GM06990 (cell line): ENCODE measurements at places on chromosomes 7 and 10.
A peak's percentile ranks its signal among the peaks of the same experiment; 100 is the strongest.

GRCh38 chr7:25167262-25167843 lies 42.3 kb upstream of the CYCS start:
- DNase-seq = no peak

GRCh38 chr7:16040346-16040745 lies 353.9 kb upstream of the MEOX2 start:
- no peak for DNase-seq

- DNase-seq = peak; percentile 38
These were observed 1.2 kb downstream of the MARCHF5 start for GRCh38 chr10:92291921-92292845.

DNA sequence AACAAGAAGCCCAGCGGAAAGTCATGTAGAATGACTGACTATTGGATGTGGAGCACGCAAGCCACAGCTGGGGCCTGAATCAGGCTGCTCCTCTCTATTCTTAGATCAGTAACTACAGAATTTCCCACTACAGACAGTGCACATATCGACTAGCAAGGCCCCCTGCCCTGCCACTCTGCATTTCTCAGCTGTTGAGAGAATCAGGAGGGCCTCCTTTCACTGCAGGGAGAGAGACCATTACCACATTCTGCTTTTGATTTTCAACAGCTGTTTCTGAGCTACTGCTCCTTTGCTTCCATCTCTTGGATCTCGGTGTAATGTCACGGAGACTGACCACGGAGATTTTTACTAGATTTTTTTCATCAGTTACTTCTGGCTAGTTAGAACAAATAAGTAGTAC lies 73.8 kb downstream of the PON1 start:
- DNase-seq = no peak

DNA sequence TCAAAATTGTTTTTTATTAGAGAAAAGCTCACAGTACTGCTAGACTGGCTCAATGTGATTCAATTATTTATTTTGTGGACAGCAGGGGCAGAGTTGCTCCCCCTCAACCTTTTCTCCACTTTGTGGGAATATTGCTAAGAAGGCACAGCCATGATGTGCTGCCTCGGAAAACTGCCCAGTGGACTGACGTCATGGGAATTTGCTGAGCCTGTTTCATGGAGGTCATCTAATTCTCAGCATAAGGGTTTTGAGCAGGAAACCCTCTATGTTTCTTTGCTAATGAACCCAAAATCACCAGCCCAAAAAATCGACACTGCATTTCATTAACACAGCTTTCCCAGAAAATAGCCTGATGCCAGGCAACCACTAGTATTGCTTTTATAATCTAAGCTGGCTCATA lies 228.8 kb upstream of the FAM3C start:
- no peak for DNase-seq

DNA sequence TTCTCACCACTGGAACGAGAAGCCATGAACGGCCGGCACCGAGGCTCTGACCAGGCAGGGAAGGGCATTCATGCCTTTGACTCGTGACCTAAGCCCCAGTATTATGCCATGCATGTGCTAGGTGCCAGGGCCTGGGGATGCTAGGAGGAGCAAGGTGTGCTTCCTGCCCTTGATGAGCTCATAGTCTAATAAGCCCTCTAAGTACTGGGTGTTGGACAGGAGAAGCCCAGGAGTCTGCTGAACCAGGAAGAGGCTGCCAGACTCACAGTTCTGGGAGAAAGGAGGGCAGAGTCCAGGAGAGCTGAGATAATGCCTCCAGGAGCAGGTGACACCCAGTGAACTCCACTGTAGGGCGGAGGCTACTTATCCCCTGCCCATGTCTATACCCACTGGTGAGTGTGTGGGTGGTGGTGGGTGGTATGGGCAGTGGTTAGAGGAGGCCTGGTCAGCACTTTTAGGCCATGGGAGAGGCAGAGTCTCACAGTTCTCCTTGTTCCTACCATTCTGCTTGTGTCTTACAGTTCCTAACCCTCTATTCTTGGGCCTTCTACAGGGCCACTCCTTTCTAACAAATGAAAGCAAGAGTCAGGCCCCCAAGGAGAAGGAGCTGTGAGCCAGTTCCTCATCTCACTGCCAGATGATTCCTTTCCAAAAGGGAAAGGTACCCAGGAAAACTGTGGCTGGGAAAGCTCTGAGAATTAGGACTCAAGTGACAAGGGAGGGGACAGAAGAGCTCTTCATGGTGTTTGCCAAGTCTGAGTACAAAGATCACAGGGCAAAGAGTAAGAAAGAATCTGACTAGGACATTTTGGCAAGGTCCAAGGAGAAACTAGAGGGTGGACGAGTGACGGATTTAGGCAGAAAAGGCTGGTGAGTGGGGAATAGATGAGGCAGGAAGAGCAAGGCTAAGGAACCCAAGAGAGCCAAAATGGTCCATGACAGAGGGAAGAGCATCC lies 3.6 kb upstream of the MXI1 start:
- DNase-seq = no peak

- DNase-seq = no peak
These were observed 38.4 kb upstream of the CDH23 start for GRCh38 chr10:71358277-71358676.

DNA sequence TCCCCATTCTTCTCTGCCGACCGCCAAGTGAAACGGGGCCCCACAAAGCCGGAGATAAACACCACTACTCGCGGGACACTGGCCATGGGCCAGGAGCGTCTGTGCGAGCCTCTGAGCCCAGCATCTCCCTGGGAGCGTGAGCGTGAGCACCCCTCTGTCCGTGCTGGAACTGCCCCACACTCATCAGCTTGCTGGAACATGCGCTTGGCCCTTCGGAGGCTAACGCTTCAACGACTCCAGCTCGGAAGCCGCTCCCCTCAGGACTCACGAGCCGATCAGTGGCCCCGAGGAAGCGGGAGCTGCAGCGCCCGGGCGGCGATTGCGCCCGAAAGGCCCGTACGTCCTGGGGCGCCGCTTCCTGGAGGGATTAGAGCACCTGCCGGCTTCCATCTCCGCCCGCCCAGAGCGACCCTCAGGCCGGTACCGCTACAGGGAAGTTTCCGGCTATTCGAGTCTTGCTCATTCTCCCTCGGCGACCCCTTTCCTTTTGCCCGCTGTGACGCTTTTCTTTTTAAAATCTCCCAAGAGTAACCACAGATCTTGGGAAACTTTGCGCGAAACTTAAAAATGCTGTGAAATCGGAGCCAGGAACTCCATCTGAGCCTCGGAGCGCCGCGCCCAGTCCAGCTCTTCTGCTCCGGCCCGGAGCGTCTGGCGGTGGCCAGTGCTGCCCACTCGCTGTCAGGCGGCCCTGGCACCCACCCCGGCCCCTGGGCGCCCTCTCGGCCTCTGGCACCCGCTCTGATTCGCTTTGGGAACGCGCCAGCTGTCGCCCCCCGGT lies 1.0 kb downstream of the TLL2 start:
- DNase-seq = peak; percentile 51

DNA sequence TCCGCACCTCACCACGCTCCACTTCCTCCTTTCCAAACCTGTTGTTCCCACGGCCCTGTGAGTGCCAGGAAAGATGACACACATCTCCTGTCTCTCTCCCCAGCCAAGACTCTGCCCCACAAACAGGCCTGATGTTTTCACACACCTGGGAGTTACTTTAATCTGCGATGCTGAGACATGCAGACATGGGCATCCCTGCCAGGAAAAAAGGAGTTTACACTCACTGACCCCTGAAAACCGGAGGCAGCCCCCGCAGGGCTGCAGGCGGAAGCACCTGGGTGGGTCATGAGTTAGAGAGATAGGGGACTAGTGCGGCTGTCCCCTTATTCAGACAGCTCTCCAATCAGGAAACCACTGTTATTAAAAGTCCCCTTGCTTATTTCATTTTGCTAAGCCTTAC lies 106.4 kb upstream of the CARD11 start:
- DNase-seq = no peak

GRCh38 chr7:26691406-26691805 lies 173.0 kb downstream of the SKAP2 start:
- no peak for DNase-seq

- no peak for DNase-seq
These were observed 2.9 kb upstream of the LCOR start for GRCh38 chr10:96829029-96829773.
